ENCODE measurements at places on chromosomes 3 and 15.

GRCh38 chr15:73839699-73840377, 33.5 kb upstream of the TBC1D21 start:
- no peak for DNase-seq

GRCh38 chr3:108223928-108224327, 1.7 kb upstream of the IFT57 start:
- DNase-seq = no peak

DNA sequence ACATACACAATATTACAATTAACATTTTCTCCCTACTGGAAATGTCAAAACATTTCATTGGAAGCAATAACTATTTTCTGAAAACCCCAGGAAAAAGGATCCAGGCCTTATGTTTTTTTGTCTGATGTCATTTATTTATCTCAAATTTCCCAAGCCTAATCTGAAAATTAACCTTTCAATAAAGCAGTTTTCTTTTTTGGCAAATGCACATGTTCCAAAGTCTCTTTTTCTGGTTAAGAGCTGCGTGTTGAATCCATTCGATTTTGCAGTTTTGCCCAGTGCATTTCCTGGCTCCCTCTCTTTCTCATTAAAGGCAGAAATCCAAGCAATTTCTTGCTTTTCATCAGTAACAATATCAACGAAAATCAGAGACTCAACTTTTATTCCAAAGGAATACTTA, 222.3 kb downstream of the NR1D2 start:
- no peak for DNase-seq

- no peak for DNase-seq
These were observed 3.8 kb upstream of the SLMAP start for GRCh38 chr3:57752307-57752706.

GRCh38 chr15:66617137-66618090, 51.6 kb upstream of the LCTL start:
- peak; percentile 52 for DNase-seq

GRCh38 chr15:96043591-96044171, 286.8 kb upstream of the NR2F2 start:
- no peak for DNase-seq

- no peak for DNase-seq
These were observed 128.4 kb downstream of the FAM174B start for GRCh38 chr15:92527197-92527596.

GRCh38 chr3:195767792-195768191, 43.9 kb downstream of the MUC4 start:
- DNase-seq = no peak

DNA sequence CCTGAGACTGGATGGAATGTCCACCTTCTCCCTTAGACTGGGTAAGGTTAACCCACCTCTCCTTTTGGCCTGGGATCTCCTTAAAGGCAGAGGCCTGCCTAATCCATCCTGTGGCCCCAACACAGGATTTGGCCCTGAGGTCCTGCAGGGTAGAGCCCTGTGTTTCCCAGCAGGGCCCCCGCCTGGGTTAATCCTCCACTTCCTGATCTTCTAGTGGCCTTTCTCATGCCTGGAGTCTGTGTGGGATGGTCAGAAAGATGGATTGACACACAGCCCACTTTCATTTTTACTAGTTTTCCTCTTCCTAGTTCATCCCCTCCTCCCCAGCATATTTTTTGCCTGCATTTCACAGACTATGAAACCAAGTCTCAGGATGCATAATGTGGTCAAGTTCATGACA, 48.9 kb upstream of the SLC6A6 start:
- no peak for DNase-seq

- DNase-seq = no peak
These were observed 118.7 kb upstream of the ZBED2 start for GRCh38 chr3:111713833-111714232.

DNA sequence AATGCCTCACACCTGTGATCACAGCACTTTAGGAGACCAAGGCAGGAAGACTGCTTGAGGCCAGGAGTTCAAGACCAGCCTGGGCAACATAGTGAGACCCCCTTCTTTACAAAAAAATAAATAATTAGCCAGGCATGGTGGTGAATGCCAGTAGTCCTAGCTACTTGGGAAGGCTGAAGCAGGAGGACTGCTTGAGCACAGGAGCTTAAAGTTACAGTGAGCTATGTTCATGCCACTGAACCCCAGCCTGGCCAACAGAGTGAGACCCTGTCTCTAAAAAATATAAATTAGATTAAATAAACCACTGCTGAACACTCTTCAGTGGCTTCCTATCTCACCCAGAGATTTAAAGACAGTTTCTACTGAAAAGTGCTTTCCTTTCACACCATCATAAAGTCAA, 6.2 kb downstream of the IFT80 start:
- DNase-seq = no peak

- peak; percentile 31 for DNase-seq
These were observed 602 bp upstream of the BAHD1 start for GRCh38 chr15:40439960-40440742.

- no peak for DNase-seq
These were observed 111.5 kb upstream of the ETV5 start for GRCh38 chr3:186220365-186220764.

DNA sequence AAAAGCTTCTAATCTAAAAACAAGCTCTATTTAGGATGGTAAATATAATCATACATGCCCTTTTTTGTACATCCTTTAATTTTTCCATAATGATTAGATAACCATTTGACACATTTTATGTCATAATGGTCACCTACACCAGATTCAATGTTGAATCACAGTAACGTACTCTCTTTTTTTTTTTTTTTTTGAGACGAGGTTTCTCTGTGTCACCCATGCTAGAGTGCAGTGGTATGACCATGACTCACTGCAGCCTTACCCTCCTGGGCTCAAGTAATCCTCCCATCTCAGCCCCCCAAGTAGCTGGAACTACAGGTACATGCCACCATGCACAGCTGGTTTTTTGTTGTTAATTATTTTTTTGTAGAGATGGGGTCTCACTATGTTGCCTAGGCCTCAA, 49.2 kb downstream of the PROS1 start:
- no peak for DNase-seq

GRCh38 chr3:39752019-39752637, 57.3 kb upstream of the MYRIP start:
- DNase-seq = no peak

- no peak for DNase-seq
These were observed 256.2 kb downstream of the ZNF621 start for GRCh38 chr3:40780925-40781406.

DNA sequence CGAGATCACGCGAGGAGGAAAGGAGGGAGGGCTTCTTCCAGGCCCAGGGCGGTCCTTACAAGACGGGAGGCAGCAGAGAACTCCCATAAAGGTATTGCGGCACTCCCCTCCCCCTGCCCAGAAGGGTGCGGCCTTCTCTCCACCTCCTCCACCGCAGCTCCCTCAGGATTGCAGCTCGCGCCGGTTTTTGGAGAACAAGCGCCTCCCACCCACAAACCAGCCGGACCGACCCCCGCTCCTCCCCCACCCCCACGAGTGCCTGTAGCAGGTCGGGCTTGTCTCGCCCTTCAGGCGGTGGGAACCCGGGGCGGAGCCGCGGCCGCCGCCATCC, 1.1 kb upstream of the SETD5 start:
- peak; percentile 93 for DNase-seq

DNA sequence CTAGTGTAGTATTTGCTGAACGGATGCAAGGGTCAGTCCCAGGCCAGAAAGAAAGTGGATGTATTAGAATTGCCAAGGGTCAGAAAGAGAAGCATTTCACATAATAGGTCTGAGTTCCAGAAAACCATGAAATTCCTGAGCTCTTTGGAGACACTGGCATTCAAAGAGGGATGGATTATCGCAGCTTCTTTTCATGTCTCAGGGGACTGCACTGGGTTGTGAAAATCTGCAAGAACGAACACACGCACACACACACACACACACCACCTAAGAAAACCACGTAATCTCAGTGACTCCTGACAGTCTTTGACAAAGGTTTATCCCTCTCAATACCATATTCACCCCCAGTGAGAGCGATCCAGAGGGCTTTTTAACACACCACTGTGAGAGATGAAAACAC, 57.9 kb downstream of the TIPARP start:
- DNase-seq = no peak

- no peak for DNase-seq
These were observed 40.9 kb upstream of the ADAMTSL3 start for GRCh38 chr15:83612898-83613635.

DNA sequence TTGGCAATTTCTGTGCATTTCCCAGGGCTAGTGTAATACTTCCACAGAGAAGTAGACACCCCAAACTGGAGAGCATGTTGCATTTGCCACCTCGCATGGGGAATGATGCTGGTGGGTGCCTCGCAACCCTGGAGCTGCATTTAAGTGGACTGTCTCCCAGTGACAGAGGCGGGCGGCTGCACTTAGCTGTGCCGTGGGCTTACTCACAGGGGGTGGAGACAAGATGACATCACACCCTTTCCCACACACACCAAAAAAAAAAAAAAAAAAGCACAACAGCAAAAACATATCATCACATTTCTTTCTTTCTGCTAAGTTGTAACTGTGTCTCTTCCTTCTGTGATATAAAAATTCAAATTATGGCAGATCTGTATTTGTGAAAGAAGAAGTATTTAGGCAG, at the start of gene ABI3BP:
Gene ABI3BP (minus strand): TSS at position 113 of the 400 bp plus-strand sequence. CDS start 37 bp downstream, at position 76.
- peak; percentile 13 for DNase-seq

DNA sequence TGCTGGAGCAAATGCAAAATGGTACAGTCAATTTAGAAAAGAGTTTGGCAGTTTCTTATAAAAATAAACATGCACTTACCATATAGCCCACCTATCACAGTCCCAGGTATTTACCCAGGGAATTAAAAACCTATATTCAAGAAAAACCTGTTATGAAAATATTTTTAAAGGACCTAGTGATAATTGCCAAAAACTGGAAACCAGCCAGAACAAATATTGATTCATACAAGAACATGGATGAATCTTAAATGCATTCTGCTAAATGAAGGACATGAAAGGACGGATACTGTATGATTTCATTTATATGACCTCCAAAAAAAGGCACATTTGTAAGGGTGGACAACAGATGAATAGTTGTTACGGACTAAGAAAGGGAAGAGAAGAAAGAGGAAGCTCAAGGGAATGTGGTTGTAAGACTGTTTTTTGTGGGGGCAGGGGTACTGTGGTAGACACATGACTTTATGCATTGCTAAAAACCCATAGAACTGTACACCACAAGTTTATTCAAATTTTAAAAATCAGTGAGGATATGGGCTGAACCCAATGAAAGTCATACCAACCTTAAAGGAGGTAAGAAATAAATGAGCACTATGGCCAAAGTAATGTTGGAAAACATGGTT, 61.0 kb downstream of the ZBBX start:
- DNase-seq = no peak

DNA sequence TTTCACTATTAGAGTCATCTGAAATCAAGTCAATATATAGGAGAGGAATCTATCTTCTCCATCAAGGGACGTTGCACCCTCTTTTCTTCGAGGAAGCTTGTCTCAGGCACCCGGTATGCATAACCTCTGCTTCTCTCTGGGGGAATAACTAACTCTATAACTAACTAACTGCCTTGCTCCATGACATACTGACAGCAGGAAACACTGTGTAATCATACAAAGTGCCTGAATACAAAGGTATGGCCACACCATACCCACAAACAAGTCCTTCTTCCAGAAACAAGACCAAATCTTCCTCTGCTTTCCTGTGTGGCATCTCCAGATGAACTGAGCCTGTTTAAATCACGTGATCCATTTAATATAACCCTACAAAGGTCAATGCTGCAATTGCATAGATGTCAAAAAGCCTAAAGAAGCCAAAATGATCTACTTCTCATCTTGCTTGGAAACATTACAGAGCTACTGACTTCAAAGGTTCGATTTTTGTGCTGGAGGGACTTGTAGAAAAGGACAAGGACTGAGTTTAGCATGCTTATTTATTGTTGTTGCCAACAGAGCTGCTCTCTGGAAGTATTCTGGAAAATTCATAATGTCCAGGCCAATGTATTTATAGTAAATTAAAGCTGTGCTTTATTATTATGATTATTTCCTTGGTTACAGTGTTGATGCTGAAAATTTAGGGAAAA, 380.5 kb downstream of the FOXP1 start:
- no peak for DNase-seq

DNA sequence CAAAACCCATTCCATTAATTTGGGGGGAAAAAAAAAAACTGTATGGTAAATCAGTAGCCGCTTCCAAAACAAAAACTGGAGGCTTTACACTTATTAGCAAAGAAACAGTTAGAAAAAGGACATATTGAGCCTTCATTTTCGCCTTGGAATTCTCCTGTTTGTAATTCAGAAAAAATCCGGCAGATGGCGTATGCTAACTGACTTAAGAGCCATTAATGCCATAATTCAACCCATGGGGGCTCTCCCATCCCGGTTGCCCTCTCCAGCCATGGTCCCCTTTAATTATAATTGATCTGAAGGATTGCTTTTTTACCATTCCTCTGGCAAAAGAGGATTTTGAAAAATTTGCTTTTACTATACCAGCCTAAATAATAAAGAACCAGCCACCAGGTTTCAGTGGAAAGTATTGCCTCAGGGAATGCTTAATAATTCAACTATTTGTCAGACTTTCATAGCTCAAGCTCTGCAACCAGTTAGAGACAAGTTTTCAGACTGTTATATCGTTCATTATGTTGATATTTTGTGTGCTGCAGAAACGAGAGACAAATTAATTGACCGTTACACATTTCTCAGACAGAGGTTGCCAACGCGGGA, 9.4 kb upstream of the RPL24 start:
- peak; percentile 77 for DNase-seq

GRCh38 chr15:52466134-52466701, 62.5 kb downstream of the MYO5A start:
- peak; percentile 99 for DNase-seq

DNA sequence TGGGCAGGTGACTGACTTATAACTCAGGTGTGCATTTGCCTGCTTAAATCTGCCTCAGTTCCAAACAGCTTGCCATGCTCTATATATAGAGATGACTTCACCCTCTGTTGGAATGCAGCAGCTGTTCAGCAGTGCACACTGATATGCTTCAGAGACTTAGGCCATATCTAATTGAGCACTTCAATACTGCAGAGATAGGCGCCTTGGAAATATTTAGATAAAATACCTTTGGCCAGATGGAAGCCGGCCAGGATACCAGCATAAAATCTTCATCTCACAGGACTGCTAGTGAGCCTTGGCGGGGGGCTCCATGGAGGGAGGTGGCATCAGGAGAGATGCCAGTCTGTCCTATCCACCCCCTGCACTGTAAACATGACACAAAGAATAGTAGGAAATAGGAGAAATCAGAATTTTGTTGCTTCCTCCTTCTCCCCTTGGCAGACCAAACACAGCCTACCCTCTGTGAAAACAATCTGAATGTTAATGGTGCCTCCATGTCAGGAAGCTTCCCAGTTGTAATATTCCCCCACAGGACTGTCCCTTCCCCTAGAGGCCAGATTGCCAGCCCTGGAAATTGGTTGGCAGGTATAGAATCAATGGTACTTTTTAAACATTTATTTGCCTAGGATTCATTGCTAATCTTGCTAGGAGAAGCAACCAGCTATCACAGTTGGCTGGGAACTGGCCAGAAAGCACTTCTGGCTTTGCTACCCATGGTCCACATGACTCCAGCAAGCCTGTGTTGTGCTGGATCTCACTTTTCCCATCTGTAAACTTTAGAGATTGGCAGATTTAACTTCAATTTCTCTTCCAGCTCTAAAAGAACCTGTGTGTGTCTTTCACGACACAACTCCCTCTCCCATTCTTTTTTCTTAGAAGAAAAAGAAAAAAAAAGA, 215.5 kb upstream of the KCNMB2 start:
- DNase-seq = no peak
